ENCODE measurements at places on chromosomes 3 and 15.
A peak's percentile ranks its signal among the peaks of the same experiment; 100 is the strongest.

DNA sequence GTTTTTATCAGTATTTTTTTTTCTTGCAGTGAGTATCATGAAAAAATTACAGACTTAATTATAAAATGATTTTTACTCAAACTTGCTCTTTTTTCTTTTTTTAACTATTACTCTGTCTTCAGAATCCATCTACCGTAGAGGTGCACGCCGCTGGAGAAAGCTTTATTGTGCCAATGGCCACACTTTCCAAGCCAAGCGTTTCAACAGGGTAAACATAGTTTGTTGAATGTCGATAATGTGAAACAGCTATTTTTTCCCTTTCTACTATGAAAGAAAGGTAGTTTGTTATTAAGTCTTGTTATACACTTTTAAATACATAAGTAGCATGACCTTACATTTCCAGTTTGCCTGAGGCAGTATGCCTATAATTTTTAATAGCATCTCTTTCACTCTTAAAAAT is 45.6 kb downstream of the PRKCI start:
- DNase-seq = no peak

GRCh38 chr3:47663630-47664240 is 85.1 kb upstream of the CSPG5 start:
- DNase-seq = no peak

DNA sequence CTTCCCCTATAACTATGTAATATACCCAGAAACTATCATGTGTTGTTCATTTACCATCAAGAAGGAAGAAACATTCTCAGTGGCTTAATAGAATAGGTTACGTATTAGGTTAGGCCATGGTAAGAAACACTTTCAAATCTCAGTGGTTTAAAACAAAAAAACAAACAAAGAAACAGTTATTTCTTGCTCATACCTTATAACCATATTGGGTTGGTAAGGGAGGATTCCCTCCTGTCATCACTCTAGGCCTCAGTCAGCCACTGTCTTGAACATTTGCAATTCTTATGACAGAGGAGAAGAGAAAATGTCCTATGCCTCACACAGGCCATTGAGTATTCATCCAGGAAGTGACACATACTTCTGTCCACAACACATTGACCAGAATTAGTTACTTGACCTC is 727.7 kb upstream of the NECTIN3 start:
- DNase-seq = no peak

DNA sequence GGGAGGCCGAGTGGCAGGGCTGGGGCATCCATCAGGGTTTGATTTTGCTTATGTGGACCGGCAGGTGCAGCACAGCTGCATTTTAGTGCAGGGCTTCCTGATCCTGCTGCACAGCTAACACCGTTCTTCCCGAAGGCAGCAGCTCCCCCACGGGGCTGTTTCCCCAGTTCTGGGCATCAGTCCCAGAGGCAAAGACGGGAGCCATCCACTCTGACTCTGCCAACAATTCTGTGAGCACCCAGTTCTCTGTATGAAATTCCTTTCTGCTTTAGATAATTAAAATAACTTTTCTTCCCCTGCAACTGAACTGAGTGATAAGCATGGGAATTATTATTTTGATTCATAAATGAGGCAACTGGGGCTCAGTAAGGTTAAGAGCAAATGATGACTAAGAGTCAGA is 262.9 kb upstream of the ATP10A start:
- DNase-seq = no peak

DNA sequence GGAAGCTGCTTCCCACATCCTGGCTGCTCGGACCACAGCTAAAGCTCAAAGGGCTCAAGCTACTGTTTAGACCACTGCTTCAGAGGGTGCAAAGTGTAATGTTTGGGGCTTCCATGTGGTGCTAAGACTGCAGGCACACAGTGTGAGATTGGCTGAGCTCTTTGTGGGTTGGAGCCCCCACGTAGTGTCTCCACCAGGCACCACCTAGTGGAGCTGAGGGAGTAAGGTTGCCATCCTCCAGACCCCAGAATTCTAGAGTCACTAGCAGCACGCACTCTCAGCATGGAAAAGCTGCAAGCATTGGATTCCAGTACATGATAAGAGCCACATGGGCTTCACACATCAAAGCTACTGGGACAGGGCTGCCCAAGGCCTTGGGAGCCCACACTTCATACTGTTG is 9.3 kb downstream of the MKRN3 start:
- no peak for DNase-seq

DNA sequence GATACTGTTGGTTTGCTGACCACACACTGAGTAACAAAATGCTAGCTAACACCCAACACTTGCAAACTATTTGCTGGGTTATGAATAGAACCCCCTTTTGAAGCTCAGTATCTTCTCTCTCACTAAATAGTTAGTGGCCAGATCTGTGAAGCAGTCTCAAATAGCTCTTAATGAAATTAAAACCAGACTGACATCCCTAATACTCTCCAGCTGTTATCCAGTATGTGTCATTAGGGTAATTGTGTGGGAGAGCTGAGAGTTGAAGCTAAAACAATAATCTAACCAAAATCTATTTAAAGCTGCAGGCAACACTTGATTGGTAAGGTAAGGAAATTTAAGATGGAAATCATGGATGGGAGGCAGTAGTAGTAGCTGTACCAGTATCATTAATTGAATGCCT is 110.4 kb upstream of the RORA start:
- DNase-seq = no peak

GRCh38 chr3:96012939-96013338 is 801.5 kb upstream of the EPHA6 start:
- no peak for DNase-seq

DNA sequence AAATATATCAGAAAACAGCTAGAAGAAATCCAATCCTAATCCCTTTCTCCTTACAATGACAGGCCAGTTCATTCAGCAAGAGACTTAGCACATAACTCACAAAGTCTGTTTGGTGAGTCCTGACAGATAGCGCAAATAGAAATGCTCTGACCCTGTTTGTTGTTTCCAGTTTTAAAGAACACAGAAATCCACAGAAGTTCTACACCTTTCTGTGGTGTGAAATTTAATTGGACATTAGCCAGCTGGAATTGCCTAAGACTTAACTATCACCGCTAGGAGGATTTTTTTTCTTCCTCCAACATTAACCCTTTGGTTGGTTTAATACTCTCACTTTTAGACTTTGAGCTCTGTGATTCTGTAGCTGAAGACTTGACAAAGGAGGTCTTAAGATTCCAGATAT is 30.8 kb downstream of the HDC start:
- DNase-seq = no peak

- no peak for DNase-seq
Measured at GRCh38 chr15:48888191-48888590, 10.3 kb downstream of the EID1 start.

GRCh38 chr15:68593341-68593740 is 14.5 kb downstream of the CORO2B start:
- DNase-seq = no peak

DNA sequence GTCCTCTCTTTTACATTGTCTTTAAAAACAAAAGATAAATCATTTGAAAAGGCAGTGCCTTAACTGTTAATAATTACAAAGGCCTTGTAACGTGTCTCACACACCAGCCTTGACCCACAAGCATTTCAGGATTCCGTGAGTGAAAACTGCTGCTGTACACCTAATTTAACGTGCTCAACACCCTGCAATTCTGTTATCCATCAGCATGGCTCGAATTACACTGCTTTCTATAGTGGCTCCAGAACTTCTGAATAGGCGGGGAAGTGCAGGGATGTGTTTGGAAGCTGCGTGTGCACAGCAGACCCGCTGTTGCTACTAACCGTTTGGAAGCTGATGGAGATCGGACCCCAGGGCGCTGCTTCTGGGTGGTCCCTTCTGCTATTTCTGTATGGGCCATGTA is 9.9 kb upstream of the ETFA start:
- no peak for DNase-seq

DNA sequence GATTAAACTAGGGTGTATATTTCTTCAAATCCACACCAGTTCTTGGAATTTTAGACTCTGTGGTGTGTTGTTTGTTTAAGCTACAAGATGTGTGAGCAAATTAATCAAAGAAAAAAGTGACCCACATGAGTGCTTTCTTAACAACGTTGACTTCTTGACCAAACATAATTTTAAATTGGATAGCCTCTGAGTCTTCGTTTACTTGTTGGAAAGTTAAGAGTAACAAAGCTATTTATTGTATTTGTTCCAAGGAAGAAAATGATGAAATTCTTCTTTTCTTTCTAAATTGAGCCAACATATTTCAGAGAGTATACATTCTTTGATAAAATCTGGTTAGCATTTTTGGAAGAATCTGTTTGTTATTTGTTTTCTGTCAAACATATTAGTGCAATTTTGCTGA is 99.9 kb upstream of the IGSF10 start:
- no peak for DNase-seq

- no peak for DNase-seq
Measured at GRCh38 chr3:115040673-115041286, 106.3 kb downstream of the ZBTB20 start.

GRCh38 chr3:152208439-152208838 is 60.3 kb upstream of the MBNL1 start:
- DNase-seq = no peak

DNA sequence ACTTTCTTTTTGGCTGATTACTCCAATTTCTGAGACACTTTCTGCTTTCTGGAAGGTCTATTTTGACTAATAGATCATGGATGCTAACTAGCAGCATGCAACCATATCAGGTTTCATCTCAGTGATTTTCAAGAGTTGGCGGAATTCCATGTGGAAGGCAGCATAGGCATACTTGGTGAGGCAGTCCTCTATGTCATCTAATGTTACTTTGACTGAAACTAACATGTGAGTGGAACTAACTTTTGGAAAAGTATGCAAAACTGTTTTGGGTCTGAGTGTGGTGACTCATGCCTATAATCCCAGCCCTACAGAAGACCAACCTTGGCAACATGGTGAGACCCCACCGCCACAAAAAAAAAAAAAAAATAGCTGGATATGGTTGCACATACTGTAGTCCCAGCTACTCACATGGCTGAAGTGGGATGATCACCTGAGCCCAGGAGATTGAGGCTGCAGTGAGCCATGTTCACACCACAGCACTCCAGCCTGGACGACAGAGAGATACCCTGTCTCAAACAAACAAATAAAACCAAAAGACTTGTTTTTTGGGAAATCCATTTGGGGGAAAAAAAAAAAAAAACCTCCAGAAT is 1033.7 kb downstream of the ROBO1 start:
- DNase-seq = no peak

DNA sequence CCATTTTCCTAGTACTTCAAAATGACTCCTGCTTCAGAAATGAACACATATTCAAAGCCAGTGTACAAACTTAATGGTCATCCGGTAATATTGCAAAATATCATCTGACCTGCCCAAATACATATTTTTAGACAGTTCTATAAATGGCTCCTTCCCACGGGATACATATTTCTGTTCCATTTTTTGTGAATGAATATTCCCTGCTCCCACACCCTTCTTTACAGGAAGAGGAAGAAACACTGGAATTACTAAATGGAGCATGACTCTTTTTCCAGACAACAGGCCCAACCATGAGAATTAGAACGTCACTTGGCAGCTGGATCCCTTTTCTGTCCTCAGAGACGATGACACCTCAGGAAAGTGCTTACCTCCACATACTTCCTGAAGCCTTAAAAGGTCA is 38.0 kb upstream of the CBLB start:
- no peak for DNase-seq

DNA sequence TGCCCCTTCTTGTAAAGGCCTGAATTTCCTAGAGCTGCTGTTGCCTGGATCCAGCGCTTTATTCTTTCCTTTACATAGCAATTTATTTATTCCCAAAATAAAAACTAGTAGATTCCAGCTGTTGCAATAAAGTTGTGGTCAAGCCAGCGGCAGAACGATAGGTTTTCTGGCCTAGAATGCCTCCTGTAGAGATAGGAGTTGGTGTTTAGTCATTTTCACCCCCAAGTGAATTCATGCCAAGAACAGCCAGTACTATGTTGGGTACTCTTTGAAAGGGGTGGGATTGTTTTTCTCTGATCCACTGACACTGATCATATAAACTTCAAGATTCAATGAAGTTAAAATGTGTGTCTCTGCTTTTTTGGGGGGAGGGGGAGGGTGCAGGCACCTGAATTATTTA is 69.7 kb downstream of the KLHL25 start:
- DNase-seq = no peak

- no peak for DNase-seq
Measured at GRCh38 chr3:139311557-139311956, 32.3 kb upstream of the MRPS22 start.

- no peak for DNase-seq
Measured at GRCh38 chr15:62208884-62209283, 43.8 kb upstream of the C2CD4B start.

GRCh38 chr3:17047162-17047561 is 162.4 kb downstream of the PLCL2 start:
- DNase-seq = no peak

DNA sequence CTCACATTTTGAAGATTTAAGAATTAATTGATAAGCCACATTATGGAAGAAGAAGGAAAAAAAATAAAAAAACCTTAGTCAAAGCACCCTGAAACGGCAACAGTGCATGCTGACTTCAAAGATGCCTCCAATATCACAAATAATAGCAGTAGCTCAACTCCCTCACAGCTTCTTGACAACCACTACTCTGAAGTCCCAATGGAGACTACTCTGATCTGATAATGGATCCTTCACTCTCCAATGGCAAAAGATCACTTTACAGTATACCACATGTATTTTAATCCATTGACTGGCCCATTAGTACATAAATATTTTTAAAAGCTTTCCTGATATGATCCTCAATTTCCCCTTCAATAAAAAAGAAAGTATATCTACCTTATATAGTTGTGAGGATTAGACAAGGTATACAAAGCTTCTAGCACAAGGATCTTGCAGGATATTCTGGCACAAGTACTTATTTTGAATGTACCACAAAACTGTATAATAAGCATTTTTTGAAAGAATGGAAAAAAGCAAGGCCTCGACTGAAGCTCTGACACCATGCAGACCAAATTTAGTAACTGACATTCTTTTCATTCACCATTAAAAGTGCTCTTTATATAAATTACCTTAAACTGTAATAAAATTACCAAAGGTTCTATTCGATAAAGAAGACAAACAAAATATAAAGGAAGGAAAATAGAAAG is 91.9 kb downstream of the PEAK1 start:
- DNase-seq = no peak

- no peak for DNase-seq
Measured at GRCh38 chr3:188824566-188824965, 347.2 kb upstream of the TPRG1 start.

- peak; percentile 7 for DNase-seq
Measured at GRCh38 chr3:3800685-3801493, 1.7 kb downstream of the LRRN1 start.

DNA sequence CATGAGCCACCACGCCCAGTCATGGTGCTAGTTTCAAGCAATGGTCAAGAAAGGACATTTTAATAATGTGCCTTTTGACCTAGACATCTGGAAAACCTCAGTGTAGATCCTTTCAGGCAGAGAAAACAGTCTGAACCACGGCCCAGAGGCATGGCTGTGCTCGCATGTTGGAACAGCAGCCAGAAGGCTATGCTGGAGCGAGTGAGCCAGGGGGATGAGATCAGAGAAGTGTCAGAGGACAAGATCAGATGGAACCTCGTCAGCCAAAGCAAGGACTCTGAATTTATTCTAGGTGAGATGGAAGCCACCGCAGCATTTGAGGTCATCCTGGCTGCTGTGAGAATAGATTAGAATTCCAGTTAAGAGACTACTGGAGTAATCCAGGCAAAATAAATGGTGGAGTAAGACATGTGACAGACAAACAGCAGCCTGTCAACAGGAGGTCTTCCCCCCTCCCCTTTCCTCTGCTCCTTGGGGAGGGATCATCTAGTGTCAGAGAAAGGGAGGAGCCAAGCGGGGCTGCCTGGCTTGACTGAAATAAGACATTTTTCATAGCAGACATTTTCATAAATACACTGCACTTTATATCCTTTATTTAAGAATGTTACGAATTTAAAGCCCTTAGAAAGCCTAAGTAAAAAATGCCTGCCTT is 40.4 kb upstream of the ACKR4 start:
- DNase-seq = no peak
